ENCODE measurements at places on chromosomes 11 and 22.

GRCh38 chr11:46237248-46238077, 40.0 kb upstream of the CREB3L1 start:
- no peak for DNase-seq

DNA sequence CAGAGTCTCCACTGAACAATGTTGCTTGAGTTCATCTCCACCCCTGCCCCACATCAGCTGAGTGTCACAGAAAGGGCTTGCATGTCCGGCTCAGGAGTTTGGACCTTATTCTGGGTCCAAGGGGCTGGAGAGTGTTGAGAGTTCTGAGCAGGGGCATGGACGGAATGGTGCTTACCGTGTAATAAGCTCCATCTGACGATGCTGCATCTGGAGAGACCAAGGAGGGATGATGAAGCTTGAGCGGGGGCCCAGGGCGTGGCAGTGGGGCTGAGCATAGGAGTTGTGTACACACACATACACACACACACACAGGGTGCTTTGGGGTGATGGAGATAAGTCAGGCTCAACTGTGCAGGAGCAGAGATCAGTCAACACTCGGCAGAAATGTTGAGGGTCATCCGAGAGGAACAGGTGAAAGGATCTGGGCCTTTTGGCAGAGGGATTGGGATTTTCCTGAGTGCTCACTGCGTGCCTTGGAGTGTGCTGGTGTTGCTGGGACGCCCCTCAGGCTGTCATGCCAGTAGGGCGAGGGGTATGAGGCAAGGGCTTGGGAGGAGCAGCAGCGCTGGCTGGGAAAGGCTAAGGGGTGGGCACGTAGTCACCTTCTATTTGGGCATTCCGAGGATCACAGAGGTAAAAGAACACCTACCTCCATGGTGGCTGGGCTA, 2.3 kb downstream of the USP35 start:
- no peak for DNase-seq

DNA sequence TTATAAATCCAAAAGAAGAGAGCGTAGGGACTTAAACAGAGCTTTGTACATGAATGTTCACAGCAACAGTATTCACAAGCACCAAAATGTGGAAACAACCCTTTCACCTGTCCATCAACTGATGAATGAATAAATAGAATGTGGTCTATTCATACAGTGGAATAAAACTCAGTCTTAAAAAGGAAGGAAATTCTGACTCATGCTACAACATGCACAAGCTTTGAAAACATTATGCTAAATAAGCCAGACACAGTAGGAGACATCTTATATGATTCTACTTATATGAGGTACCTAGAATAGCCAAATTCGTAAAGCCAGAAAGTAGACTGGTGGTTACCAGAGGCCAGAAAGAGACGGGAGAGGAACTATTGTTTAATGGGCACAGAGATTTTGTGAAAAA, 74.3 kb downstream of the SHANK2 start:
- DNase-seq = no peak

DNA sequence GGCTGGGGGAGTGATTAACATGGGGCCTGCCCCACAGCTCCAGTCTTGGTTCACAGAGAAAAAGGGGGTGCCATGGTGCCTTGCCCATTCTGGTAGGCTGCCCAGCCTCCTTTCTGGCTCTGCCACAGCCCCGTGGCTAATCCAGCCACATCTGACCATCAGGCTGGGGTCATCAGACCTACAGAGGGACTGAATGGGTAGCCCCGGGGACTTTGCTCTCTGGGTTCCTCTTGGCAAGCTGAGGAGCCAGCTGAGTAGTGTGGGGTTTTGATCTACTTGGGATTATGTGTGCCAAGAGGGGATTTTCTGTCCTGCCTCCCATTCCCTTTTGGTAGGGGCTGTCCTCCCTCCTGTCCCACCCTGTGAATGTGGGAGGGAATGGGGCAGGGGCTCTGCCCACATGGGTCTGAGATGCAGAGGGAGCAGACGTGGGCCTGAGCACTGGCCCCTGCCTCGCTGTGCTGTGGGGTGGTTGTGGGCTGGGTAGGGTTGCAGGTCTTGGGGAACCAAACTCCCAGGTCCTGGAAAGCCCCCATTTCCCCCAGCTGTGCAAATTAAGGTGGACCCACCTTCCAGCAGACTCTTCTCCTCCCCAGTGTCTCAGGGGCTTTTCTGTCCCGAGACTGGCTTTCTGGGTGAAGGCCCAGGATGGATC, 32.0 kb downstream of the CD82 start:
- DNase-seq = no peak

DNA sequence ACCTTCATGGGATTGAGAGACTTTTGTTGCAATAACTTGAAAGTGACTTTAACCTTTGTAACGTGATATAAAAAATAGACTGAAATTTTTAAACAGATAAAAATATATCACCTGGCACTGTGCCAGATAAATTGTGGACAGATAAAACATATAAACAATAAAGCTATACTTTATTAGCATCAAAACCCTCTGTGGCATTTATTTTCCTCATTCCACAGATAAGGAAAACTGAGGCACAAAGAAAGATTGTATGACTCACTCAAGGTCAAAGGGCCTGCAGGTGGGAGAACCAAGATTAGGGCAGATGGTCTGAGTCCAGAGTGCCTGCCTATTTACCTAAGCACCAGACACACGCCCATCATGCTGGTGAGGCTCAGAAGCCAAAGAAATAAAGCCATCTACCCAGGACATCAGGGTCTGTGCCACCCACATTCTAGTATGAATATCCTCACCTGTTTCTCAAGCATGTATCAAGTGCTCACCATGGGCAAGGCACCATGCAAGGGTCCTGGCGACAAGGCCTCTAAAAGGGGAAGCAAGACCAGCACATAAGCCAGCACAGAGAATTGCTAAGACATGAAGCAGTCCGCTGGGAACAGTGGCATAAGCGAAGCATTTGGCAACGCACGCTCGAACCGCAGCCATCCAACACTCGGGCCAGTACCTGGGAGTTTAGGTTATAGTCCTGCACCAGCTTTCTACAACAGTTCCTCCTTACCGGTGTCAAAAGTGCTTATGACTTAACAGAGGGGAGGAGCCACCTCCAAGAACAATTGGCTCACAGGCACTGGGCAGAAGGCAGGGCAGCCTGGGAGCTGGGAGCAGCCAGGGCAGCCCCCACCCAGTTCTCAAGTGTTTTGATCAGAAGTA, 17.6 kb downstream of the MYH9 start:
- DNase-seq = no peak

- no peak for DNase-seq
These were observed 200.2 kb downstream of the BRD1 start for GRCh38 chr22:49627217-49628181.

DNA sequence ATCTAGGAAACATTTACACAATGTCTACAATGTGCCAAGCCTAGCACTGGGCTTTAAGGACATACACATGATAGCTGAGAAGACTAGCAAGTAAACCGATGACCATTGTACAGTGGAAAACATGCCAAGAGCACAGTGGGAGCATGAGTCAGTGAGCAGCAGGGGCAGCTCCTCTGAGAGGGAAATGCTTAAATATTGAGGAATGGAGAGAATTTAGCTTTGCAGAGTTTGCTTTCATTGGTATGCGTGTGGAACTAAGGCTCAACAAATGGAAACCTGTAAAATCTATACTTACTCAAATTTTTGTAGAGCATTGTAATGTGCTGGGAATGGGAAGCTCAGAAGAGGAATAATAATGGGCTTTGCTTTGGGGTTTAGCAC, 282.3 kb downstream of the ST3GAL4 start:
- peak; percentile 95 for DNase-seq

DNA sequence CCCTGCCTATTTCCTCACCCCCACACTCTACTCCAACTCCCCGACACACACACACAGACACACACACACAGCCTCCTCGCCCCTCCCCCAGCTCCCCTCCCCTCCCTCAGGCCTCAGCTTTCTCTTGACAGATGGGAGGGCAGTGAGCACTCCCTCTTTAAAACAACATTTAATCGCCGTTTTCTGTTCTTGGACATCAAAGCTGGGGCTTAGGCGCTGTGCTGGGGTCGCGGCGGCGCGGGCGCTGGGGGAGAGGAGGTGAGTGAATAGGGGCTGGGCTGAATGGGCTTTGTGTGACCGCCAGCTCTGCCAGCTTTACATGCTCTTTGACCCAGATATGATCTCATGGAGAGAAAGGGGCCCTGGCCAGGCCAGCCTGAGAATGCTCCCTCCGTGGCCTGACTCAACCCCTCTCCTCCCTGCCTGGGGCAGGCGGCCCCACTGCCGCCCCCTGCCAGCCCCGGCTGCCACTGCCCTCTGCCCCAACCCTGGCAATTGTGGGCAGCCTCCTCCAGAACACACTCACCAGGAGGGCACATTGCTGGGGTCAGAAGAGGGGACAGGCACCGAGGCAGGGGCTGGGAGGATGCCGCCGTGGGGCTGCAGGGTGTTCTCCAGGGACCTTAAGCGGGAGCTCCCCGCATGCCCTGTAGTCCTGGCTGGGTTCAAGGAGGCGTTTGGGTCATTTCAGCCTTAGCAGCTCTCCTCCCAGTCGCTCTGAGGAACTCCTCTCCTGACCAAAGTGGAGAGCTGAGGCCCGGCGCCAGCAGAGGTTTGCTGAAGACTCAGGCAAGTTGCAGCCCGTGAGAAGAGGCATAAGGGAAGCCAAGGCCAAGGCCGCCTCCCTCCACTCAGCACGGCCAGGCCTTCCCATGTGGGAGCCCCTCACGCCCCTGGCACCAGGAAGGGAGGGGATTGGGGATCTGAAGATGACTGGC, 38.3 kb upstream of the NNMT start:
- no peak for DNase-seq

DNA sequence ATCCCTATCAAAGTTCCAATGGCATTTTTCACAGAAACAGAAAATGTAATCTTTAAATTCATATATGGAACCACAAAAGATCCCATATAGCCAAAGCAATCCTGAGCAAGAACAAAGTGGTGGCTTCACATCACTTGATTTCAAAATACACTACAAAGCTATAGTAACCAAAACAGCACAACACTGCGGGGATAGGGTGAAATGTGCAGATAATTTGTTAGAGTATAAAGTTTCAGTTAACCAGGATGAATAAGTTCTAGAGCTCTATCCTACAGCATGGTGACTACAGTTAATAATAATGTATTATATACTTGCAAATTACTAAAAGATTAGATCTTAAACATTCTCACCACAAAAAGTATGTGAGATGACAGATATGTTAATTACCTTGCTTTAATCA, 55.5 kb downstream of the MAPK1 start:
- no peak for DNase-seq

- no peak for DNase-seq
These were observed 8.9 kb downstream of the SLC15A3 start for GRCh38 chr11:60942970-60943565.

GRCh38 chr22:30609260-30610185, 2.5 kb downstream of the TCN2 start:
- peak; percentile 66 for DNase-seq

DNA sequence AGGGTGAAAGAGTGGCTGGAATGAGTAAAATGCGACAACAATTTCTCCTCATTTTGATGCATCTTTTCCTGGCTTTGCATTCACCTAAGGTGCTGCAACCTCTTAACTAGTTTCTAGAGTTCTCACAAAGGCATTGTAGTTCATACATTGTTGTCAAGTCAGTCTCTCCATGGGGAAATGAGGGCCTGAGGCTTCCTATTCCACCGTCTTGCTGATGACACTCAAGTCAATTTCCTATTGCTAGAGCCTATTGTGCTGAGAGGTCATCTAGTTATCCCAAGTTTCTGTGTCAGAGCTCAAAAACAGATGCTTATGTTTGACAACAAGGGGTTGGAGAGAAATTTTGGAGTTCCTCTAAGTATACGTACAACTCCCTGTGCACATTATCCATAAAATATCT, 11.6 kb upstream of the MS4A6A start:
- no peak for DNase-seq

GRCh38 chr11:65293909-65294381, 20.7 kb upstream of the CDC42EP2 start:
- DNase-seq = no peak

GRCh38 chr11:113593698-113594308, 112.3 kb downstream of the TMPRSS5 start:
- no peak for DNase-seq
